NCI-H1092 (cell line): ENCODE measurements at places on chromosomes 5 and 9.

GRCh38 chr9:81312346-81312745 lies 377.0 kb downstream of the TLE1 start:
- DNase-seq = no peak

- DNase-seq = no peak
Measured at GRCh38 chr9:41229408-41230401, 40.6 kb upstream of the ZNG1F start.

GRCh38 chr5:17748201-17748600 lies 113.9 kb downstream of the TAF11L14 start:
- DNase-seq = no peak

DNA sequence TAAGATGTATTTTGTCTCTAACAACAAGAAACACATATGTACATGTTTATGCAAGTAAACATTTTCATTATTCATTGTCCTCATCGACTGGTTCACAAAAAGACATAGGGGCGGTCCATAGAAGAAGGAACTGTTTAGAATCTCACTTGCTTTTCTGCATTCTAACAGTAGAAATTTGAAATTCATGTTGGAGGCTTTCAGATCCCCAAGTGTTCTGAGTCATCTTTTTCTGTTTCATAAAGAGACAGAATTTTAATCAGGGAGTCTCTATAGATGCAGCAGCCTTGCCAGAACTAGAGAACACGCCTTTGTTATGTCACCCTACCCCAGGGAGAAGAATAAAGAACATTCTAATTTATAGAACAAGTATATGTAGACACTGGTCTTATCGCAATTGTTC lies 324.3 kb downstream of the GABRG2 start:
- DNase-seq = no peak

DNA sequence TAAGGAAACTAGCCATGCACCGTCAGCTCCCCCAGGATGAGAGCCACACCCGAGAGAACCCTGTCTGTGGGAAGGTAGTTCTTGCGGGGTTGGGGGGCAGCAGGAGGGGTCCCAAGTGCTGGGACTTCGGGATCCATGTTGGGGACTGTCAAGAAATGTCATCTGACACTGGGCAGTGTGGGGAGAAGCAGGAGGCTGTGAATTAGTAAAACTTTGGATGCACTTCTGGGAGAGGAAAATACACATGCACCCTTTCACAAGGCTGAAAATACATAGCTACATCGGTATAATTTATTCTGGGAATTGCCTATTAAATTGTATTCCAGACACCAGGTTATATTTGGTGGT lies 109.6 kb upstream of the RPS23 start:
- DNase-seq = no peak

DNA sequence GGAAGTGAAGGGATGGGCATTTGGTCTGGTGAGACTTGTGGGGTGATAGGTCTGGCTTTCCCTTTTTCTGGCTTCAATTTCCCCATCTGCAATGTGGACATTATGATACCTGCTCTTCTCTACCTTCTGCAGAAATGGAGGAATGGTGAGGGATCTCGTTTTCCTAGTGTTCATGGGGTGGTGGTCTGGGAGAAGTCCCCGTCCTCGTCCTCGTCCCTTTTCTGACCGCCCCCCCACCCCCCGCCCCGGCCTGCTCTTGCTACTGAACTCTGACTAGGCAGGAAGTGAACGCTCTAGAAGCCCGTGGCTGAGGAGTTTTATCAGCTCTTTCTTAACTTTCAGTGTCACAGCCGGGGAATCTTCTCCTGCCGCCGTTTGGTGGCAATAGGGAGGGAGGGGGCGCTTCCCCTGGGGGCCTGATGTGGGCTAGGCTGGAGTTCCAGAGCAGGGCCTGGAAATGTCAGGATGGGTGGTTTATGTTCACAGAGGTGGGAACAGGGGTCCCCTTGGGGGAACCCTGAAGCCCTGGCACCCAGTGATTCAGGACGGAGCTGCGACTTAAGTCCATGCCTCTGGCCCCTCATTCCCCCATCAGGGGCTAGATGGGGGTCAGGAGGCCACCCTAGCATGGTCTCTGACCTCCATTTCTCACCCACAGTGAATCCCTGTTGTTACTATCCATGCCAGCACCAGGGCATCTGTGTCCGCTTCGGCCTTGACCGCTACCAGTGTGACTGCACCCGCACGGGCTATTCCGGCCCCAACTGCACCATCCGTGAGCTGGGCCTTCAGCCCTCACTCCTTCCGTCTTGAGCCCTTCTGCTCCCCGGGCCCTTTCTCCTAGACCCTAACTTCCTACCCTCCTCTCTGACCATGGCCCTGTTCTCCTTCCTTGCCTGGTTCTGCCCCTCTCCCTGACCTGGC lies 6.7 kb downstream of the PTGS1 start:
- no peak for DNase-seq

DNA sequence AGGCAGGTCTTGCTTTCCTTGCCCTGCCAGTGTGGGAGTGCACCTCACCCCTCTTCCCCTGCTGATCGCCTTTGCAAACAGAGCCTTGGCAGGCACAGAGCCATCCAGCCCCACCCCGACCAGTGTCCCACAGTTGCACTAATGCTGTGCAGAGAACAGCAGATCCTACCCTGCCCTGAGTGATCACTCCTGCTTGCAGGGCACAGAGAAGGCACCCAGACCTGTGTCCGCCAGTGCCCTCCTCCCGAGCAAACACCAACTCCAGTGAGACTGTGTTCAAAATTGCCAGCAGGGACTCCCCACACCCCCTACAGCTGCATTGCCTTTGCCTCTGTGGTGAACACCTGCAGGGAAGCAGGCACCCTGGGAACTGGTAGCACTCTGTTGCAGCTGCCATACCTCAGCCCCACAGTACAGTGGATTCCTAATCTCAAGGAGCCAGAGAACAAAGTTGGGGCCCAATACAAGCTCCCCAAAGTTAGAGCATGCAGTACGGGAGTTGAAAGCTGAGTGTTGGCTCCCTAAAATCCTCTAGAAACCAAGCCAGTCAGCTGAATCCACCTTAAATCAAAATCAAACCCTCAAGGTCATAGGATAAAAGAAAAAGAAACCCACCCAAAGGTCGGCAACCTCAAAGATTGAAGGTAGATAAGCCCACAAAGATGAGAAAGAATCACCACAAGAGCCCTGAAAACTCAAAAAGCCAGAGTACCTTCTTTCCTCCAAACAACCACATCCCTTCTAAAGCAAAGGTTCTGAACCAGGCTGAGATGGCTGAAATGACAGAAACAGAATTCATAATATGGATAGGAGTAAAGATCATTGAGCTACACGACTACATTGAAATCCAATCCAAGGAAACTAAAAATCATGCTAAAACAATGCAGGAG lies 92.9 kb upstream of the PIK3R1 start:
- no peak for DNase-seq

- no peak for DNase-seq
Measured at GRCh38 chr5:6752782-6753181, 39.5 kb downstream of the TENT4A start.

DNA sequence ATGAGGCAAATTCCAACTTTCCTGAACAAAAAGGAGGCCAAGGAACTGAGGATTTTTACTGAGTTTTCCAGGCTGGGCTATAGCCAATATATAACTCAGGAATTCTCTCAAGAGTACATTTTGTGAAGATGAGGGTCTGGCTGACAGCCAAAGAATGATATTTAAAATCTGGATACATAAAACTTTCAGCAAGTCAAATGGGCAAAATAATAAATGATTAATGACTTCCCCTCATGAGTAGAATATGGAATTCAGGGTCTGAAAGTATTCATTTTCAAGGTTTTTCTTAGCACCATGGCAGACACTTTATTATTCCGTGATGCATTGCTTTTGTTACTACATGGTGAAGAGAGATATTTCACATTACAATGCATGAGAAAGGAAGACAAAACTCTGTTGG lies 7.8 kb downstream of the FAM81B start:
- DNase-seq = no peak

- DNase-seq = no peak
Measured at GRCh38 chr5:144004751-144005150, 165.7 kb downstream of the YIPF5 start.

GRCh38 chr5:31913808-31914207 lies 260.3 kb downstream of the GOLPH3 start:
- no peak for DNase-seq

GRCh38 chr9:94783102-94783682 lies 56.7 kb downstream of the AOPEP start:
- DNase-seq = peak; percentile 82

- no peak for DNase-seq
Measured at GRCh38 chr5:55621229-55621628, 86.5 kb upstream of the PLPP1 start.

DNA sequence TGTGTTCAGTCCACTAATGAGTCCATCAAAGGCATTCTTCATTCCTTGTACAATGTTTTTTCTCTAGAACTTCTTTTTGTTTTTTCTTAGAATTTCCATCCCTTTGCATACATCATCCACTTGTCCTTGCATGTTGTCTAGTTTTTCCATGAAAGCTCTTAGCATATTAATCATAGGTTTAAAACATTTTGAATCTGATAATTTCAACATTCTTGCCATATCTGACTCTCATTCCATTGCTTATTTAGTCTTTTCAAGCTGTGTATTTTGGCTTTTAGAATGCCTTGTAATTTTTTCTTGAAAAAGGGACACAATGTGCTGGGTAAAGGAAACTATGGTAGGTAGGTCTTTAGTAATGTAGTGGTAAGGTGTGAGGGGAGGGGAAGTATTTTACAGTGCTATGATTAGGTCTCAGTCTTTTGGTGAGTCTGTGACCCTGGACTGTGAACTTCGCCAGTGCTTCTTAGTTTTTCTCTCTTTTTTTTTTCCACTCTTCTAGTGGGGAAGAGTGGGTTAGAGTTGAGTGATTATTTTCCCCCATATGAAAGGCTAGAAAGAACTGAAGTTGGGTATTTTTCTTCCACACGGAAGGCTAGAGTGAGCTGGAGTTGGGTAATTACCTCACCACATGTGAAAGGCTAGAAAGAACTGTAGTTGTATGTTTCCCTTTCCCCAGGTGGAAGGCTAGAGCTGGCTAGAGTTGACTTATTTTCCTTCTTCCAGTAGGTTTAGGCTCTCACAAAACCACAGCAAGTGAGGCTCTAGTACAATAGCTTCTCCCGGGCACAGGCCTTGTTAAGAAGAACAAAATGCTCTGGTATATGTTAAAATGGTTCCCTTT lies 172.1 kb downstream of the SNX18 start:
- no peak for DNase-seq

GRCh38 chr9:111050819-111051218 lies 12.5 kb upstream of the LPAR1 start:
- no peak for DNase-seq

GRCh38 chr9:134477342-134477925 lies 151.2 kb downstream of the RXRA start:
- DNase-seq = no peak

DNA sequence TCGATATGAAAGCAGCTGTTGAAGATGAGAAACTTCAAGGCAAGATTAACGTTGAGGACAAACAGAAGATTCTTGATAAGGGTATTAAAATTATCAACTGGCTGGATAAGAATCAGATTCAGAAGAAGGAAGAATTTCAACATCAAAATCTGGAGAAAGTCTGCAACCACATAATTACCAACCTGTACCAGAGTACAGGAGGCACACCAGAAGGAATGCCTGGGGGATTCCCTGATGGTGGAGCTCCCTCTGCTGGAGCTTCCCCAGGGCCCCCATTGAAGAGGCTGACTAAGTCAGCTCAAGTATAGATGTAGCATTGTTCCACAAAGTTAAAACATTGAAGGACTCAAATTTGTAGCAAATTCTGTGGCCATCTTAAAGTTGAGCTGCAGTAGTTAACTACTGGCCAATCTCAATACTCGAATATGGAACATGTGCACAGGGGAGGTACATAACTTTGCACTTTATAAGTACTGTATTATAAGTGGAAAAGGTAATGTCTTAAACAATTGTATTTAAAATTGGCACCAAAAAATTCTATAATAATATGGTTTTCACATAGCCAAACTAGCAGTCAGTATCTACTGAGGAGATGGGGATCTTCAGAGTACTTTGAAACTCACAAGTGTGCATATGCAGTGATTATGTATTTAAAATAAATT lies 237.5 kb downstream of the CHSY3 start:
- DNase-seq = no peak

DNA sequence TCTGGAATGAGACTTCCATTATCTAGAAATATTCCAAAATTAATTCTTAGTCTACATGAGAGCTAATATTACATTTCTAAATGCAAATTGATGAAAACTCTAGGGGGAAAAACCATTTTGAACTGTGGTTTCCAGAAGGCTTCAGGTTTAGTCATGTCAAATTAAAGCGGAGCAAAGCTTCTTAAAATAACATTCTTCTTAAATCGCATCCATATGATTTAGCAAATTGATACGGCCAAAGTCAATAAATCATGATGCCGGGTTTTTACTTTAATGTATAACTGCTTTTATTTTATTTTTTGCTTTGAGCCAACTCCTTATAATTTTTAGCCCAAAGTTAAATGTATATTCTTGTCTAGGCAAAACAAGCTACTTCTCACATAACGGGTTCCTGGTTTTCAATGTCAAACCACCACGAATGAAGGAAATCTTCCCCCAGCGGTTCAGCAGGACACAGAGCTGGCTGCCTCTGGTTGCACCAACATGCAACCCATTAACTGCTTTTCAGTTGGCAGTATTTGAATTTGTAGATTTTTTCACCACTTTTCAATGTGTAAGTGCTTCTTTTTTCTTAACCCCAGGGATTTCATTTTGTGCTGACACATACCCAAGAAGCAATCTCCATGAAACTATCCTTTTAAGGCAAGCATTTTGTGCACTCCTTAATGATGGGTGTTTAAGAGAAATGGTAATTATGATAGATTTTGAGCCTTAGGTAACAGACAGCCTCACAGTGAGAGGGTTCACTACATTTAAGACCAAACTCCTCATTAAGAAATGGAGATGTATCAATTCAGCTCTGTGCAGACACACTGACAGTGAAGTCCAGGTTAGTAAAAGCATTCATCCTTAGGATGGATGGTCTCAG lies 35.5 kb downstream of the EFNA5 start:
- DNase-seq = no peak

DNA sequence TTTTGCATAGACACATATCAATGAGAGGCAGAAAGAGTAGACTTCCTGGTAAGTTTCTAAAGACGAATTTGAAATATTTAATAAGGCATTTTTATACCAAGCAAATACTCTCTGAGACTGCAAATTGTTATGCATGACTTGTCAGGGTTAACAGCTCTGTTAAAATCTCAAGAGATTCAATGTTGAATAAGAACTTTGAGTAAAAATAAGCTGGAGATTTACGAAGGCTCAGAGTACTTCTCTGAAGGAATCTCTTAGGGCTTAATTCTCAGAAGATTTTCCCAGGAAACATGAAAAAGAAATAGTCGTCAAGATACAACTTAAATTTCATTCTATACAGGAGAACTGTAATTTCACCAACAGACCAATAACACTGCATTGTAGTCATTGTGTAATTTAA lies 259.4 kb downstream of the CDH18 start:
- DNase-seq = no peak

GRCh38 chr5:80216753-80217596 lies 38.9 kb downstream of the SERINC5 start:
- DNase-seq = peak; percentile 88

DNA sequence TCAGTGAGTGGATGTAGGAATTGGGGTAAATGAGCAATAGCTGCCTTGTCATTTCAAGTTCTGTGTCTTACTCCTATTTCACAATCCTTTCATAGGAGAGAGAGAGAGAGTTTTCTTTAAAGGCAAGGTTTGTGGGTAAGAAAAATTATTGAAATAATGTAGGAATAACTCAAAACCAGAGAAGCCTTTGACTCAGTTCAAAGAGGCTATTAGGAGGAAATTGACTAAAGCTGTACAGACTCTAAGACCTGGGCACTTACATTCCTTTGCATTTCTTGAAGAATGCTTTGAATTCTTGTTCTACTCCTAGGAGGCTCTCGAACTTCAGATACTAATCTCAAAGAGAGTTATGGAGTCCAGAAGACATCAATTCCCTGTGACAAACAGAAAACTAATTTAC lies 257.1 kb downstream of the FBXL7 start:
- DNase-seq = no peak
